ENCODE measurements at places on chromosomes 2 and 18.

DNA sequence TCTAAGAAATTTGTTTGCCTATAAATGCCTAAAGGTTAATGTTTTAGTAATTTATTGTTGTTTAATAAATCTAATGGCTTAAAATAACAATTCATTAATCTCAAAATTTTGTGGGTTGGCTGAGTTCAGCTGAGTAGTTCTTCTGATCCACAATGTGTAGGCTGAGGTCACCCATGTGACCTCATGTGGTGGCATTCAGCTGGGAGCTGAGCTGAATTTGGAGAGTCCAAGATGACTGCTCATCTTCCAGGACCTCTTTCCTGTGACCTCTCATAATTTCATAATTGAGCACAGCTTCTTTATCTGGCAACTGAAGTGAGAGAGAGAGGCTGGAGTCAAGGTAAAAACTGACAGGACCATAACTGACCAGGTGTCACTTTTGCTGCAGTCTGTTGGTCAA lies 132.4 kb downstream of the TXNL1 start:
- no peak for DNase-seq

DNA sequence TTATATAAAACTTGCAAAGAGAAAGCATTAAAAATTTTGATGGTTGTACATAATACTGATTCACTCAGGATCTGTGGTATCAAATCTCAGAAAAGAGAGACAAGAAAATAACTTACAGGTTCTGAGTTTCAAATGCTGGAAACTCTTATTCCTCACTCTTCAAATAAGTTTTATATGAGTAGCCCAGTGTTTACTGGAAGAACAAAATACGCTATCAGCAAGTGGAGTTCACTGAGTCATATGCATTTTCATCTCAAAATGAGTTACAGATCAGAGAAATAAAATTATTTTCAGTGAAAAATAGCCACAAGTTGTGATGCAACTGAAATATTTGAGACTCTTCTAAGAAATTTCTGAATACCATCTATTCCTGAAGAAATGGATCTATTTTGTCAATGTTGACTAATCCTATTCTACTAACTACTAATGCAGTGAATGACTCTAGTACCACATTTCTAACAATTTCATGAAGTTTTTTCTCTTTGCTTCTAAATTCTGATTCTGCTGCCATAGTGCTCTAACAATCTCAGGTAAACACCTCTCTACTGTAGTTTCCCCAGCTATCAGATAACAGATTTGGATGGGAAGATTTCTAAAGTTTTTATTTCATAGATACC lies 391.7 kb downstream of the ZEB2 start:
- DNase-seq, result no peak

DNA sequence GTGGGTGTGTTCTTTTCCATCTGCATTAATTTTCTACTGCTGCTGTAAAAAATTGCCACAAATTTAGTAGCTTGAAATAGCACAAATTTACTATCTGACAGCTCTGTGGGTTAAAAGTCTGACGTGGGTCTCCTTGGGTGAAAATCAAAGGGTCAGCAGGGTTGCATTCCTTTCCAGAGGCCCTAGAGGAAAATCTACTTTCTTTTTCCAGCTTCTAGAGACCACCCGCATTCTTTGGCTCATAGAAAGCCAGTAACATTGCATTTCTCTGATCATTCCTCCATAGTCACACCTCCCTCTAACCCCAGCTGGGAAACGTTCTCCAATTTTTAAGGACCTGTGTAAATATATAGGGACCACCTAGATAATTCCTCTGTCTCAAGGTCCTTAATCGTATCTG lies 128.8 kb downstream of the ATL2 start:
- DNase-seq, result no peak

DNA sequence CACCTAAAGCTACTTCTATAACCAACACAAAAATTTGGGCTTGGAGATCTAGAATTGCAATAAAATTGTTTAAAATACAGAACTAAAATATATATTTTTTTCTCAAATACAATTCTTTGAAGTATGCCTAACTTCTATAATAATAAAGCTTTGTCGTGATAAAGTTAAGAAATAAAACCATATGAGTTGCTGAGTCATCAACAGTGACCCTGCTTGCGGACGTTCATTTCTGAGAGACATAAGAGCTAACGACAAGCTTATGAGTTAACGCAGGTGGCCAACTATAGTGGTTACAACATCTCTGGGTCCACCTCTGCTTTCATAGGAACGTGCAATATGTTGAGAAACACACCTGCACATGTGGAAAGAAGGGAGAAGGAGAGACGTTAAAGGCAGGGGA lies 407.1 kb upstream of the SLC14A2 start:
- no peak for DNase-seq

GRCh38 chr2:228594012-228594411 lies 412.5 kb upstream of the SPHKAP start:
- DNase-seq, result no peak

DNA sequence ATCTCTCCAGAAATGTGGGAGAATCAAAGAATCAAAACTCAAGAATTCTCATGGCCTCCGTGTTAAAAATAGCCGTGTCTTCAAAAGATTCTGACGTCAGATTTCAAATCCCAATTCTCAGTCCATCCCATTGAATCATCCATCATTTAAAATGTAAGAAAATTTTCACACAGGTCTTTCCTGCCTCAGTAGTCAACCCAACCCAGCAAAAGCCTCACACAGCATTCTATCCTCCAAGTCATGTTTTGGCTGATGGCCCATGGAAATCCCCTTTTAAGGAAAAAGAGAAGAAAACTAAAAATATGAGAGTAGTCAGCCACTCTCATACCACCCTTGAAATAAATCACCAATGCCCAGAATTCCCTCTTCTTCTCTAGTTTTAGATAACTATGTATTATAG lies 211.8 kb downstream of the C1D start:
- DNase-seq, result no peak

- no peak for DNase-seq
These were observed 30.9 kb downstream of the MBP start for GRCh38 chr18:77101410-77102258.

DNA sequence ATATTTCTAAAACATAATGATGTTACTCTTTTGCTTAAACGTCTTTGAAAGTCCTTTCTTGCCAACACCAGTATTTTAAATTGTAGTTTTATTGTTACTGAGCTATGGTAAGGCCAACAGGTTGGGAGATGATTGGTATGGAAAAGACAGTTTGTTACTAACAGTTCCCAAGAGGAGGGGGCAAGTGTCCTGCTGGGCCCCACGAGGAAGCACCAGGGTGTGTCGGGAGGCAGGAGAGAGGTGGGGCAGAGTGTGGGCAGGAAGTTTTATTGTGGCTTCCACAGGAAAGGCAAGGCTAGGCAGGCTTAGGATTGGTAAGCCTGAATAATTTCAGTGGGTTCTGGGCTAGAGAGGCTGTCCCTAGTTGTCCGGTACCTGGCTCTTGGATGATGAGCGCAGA lies 134.3 kb downstream of the SOCS6 start:
- no peak for DNase-seq

GRCh38 chr2:73293534-73294171 lies at the start of gene EGR4:
EGR4 (minus strand) TSS chr2:73293548; CDS start chr2:73293317, 231 bp downstream.
- peak; percentile 79 for DNase-seq

- no peak for DNase-seq
These were observed 59.8 kb downstream of the INHBB start for GRCh38 chr2:120405759-120406099.

GRCh38 chr2:20139407-20140172 lies 85.3 kb downstream of the SDC1 start:
- no peak for DNase-seq

GRCh38 chr2:119638685-119639554 lies 40.1 kb upstream of the TMEM177 start:
- DNase-seq, result no peak

DNA sequence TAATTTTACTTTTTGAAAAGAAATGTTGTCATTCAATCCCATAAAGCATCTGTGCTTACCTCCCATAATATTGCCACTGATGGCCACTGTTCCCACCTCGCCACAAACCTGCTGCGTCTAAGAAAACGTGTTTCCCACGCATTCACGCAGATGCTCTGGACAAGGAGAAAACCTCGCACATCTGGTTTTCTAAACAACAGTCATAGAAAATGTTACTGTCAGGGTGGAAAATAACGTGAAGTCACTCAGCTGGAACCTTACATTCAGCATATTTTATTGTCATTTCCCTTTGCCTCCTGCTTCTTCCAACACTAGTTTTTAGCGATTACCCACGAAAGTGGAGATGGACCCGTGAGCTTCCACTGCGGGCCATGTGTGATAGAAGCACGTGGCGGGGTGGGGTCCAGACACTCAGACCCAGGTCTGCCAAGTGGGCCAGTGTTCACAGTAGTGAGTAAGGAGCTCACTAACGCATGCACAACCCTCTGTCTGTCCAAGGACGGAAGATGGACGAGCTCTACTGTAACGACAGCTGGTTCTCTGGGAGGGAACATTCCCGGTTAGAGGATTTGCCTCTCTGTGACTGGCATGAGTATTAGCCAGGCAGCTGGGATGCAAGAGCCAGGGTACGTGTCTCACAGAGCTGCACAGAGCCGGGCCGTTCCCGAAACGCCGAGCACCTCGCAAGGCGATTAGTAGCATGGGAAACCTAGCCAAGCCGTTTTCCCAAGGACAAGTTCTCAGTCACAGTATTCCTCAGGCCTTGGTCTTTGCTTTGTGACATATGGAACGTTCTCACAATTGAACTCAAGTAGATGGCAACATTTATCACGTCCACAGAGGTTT lies 94.5 kb downstream of the MTCL1 start:
- no peak for DNase-seq

DNA sequence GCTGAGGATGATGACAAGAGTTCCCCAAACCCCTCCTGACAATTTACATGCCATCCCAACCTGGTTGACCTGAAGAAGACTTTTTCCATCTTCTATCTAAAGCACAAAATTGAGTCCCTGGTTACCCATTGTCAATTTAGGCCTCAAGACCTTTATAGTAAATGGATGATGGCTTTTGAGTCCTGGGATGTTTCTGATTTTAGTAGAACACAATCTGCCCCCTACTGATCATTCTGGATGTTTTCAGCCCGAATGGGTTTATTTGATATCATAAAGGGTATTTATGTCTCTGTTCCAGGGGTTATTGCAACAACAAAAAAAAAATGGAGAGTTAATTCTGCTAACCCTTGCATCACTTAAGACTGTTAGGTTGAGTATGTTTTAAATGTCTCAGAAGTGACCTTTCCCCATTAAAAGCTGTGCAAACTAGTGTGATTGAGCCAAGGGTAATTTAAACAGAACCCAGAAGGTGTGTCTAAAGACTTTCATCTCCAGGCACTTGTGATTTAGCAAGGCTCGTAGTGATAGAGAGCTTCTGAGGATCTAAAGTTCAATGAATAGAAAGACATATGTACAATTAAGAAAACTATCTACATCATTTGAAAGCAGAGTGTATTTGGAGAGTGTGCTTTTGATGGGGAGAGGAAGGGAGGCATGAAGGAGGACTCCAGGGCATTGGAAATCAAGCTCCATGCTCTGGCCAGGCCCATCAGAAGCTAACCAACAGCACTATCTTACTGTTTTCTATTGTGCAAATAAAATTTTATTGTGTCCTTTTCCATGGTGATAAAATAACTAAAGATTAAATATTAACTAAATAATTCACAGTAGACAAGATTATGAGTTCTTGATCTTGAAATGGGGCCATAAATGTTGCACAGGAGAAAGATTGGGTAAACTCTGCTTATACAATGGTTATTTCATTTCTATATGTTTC lies 96.6 kb upstream of the NOSTRIN start:
- DNase-seq, result no peak

- DNase-seq, result no peak
These were observed 120.6 kb downstream of the NRP2 start for GRCh38 chr2:205802941-205803340.

GRCh38 chr18:2847317-2848246 lies 776 bp downstream of the EMILIN2 start:
- DNase-seq, result no peak

GRCh38 chr2:240624950-240625621 lies at the start of gene GPR35:
GPR35 (plus strand) TSS chr2:240625480; CDS start chr2:240629953, 4,473 bp downstream.
- DNase-seq, result peak; percentile 70

DNA sequence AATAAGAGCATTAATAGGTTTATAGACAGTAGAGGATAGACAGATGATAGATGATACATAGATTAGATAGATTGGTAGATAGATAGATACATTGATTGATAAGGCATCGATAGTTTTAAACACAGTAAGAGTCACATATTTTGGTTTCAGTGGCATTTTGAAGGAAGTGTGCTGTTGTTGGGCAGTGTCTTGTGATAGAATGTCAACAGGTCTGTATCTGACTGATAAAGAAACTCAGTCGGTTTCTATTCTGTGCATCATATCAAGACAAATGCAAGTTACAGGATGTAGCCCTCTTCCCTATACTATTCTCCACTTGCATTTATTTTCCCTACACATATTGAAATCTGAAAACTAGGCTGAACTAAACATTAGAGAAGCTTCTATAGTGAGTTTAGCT lies 1229.0 kb upstream of the ZEB2 start:
- DNase-seq, result no peak

- DNase-seq, result no peak
These were observed 7.3 kb upstream of the PRLH start for GRCh38 chr2:237558961-237559641.

DNA sequence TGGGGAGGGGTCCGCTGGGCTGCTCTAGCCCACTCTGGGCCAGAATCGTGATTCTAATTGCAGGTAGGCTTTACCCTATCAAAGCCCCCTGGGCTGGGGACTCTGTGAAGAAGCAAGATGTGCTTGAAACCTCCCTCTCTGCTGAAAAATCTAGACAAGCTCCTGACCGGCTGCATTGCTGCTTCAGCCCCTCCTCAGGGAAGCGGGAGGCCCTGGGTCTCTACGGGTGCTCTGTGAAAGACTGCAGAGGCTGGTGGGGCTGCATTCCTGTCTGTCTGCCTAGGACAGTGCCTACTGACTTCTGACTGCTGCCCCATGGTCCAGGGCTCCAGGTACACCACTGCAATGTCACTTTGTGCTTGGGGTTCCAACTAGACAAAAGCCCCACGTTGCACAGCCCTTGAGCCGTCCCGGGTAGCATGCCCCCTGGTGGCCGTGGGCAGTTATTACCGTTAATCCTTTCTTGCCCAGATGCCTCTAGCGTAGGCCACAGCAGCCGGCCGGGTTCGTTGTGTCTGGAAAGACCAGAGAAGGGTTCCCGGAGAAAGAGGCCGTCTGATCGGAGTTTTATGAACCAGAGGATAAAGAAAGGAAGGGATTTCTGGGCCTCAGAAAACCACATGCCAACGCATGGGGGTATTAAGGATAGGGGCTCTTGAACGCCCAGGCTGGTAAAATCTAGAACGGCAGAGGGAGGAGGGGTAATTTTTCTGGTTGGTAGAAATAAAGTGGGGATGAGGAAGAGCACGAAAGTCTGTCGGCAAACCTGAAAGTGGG lies 15.9 kb upstream of the C1QL2 start:
- DNase-seq, result peak; percentile 12

GRCh38 chr2:215811003-215811402 lies 202.3 kb downstream of the MREG start:
- DNase-seq, result no peak

Measured in activated gamma-delta T cell treated with anti-CD3 and anti-CD28 coated beads, Interleukin-2, amount 50 U/mL, for 16 hours (primary cell).